Left ventricle myocardium inferior (tissue), 1 donor: ENCODE measurements at places on chromosomes 7 and 10.

DNA sequence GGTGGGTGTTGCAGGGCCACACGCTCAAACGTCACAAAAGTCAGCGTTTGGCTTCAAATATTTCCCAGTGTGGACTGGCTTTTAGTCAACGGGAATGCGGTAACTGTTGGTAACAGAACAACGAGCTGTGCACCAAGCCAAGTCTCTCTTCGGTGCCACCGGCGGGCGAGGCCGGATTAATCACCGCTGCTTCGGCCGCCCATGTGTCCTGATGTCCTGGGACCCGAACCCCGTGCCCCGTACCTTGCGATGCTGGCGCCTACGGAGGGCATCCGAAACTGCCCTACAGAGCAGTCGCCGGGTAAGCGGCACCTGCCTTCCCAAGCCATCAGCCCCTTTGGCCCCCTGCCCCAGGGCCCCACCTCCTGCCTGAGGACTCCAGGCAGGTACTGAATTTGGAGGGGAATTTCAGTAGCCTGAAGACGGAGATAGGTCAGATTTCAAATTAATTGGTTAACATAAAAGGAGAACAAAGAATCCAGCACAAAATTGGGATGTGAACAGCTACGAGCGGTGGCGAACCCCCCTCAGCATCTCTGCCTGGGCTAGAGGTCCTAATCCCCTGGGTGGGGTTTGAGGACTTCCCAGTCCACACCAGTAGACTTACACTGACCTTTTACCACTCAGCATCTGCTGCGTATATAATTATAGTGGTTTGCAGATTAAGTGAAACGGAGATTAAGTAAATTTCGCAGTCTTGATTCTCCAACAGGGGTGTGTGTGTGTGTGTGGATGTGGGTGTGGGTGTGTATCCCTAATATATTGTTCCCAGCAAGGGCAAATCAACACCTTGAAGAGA is at the start of gene LRRC72:
Gene LRRC72 (plus strand): TSS at position 84 of the 799 bp plus-strand sequence. CDS start 128 bp downstream, at position 212.
- no peak for DNase-seq

DNA sequence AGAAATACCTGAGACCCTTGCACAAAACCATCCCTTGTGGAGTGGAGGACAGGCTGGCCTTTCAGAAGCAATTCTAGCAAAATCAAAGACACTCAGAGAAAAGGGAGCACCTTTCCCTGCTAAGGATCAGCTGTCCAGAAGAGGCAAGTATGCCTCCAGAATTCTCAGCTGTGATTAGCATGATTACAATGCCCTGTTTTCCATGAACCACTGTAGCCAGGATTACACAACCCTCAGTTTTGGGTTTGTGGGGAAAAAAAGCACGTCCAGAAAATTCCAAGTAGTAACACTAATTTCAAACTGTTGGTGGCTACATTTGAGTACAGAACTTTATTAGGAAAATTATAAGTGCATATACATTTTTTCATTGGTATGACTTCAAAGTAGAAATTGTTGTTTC is 15.0 kb downstream of the CXCL12 start:
- DNase-seq = no peak

DNA sequence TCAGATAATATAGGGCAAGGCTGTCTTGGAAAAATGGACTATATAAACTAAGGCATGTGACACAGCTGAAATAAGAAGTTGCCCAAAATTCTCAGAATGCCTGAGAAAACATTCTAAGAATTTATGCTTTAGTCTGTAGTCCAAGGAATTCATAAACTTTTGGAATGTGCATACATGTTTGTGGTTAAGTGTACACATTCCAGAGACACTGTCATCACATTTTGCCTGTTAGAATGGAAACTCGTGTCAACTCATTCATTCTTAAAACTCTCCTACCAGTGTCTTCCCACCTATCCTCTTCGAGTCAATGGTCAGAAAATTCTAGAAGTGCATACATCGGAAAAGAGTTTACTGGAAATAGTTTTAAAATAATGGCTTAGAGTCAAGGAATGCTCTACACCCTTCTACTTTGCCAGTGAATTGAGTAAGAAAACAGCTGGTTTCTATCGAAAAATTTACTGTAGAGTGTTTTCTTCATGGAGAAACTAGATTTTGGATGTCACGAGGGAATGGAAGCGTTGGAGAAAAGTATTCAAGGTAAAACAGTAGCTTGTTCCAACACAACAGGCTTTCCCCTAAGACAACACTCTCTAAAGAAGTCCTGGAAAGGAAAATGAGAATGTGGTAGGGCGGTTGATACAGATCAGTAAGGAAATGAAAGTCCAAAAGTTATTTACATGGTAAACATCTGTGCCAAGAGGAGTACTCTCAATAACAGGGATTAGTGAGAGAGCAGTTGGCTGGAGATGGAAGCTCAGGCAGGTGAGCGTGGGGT is 1177.6 kb upstream of the C7orf33 start:
- no peak for DNase-seq

- no peak for DNase-seq
Observed at GRCh38 chr10:79021331-79021907, 47.3 kb upstream of the ZMIZ1 start.

- DNase-seq = no peak
Observed at GRCh38 chr10:37488792-37489657, 363.6 kb downstream of the ANKRD30A start.

DNA sequence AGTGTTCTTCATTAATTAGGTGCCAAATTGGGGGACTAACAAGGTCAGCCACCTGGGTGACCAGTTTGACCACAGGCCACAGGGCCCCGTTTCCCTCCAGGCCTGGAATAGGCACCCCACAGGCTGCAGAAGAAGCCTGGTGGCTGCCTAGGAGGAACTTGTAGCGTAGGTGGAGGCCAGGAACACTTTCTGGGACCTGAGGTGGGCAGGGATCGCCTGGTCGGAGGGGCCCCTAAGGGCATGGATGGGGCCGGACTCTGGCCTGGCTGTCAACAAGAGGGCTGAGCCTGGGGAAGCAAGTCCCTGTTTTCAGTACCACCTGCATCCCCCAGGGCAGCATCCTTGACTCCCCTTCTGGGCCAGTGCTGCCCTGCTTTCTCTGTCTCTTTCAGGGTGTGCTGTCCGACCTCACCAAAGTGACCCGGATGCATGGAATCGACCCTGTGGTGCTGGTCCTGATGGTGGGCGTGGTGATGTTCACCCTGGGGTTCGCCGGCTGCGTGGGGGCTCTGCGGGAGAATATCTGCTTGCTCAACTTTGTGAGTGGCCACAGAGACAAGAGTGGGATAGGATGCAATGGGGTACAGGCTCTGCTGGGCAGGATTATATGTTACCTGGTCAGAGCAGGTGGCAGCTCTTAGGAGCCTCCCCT is 30.7 kb upstream of the SH2D4B start:
- DNase-seq = no peak
